Cortex of kidney (tissue), 1 donor: ENCODE measurements at places on chromosomes 2 and 18.

- DNase-seq, result no peak
Observed at GRCh38 chr2:100571668-100572067, 8.9 kb downstream of the PDCL3 start.

- DNase-seq, result no peak
Observed at GRCh38 chr2:105510761-105511528, 112.1 kb upstream of the FHL2 start.

- DNase-seq, result no peak
Observed at GRCh38 chr18:39918847-39919246, 2036.2 kb upstream of the PIK3C3 start.

- no peak for DNase-seq
Observed at GRCh38 chr2:225083276-225083675, 41.0 kb upstream of the DOCK10 start.

GRCh38 chr2:68330691-68331090, 10.9 kb upstream of the CNRIP1 start:
- DNase-seq, result no peak

DNA sequence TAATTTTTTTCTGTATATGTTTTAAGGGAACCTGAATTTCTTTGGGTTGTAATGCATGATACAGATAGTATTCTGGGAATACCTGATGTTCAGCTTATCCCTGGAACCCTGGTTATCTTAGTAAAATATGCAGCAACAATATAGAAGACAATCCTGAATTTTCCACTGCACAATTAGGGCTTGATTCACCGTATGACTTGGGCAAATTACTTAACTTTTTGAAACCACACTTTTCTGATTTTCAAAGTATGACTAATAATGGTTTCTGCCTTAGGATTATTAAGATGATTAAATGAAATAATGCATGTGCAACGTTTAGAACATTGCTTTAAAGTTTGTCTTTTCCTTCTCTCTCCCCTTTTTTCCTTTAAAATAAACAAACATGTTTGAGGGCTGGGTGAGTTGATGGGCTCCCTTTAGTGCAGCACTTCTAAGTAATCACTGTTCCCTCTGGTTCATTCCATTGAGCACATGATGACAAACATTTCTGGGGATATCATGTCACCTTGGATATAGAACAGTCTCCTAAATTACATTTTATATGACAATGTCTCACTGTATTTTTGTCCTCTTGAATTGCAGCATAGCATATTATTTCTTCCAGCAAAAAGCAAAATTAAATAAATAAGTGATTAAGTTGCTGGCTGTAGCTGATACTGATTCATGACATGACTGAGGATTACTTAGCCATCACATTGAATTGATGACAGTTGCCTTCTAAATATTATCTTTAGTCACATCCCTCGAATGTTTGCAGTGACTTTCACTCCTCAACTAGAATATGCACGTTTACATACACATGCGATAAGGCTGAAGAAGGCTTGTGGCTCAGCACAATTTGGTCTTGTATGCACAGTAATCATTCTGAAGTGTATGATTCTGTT, 254.5 kb downstream of the NEDD4L start:
- DNase-seq, result no peak

DNA sequence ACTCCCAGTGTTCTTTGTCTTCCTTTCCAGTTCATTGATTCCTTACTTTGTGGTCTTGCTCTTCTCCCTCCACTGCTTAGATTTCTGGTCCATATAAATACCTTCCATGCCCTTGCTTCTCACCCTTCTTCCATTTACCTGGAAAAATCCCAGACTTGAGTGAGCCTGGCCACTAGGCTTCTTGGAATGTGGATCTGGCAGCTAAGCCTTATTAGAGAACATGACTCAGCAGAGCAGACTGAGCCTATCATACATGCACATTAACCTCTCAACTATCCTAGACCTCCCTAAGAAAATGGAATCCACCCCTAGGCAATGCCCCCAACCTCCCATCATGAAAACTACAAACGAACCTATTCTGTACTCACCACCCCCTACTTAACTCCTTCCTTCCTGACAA, 127.7 kb downstream of the RHBDD1 start:
- DNase-seq, result no peak

DNA sequence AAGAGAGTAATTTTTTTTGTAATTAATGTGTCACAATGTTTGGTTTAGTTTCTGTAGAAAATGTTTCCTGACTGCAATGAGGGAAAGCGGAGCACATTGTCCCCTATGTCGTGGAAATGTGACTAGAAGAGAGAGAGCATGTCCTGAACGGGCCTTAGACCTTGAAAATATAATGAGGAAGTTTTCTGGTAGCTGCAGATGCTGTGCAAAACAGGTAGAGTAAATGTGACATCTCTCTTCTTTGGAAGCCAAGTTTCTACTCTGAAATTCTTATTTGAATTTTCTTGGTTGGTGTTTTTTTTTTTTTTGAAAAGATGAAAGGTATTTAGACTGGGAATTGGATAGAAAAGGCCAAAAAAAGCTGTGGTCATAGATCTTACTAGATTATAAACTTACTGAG, 20.0 kb downstream of the RNF138 start:
- no peak for DNase-seq

DNA sequence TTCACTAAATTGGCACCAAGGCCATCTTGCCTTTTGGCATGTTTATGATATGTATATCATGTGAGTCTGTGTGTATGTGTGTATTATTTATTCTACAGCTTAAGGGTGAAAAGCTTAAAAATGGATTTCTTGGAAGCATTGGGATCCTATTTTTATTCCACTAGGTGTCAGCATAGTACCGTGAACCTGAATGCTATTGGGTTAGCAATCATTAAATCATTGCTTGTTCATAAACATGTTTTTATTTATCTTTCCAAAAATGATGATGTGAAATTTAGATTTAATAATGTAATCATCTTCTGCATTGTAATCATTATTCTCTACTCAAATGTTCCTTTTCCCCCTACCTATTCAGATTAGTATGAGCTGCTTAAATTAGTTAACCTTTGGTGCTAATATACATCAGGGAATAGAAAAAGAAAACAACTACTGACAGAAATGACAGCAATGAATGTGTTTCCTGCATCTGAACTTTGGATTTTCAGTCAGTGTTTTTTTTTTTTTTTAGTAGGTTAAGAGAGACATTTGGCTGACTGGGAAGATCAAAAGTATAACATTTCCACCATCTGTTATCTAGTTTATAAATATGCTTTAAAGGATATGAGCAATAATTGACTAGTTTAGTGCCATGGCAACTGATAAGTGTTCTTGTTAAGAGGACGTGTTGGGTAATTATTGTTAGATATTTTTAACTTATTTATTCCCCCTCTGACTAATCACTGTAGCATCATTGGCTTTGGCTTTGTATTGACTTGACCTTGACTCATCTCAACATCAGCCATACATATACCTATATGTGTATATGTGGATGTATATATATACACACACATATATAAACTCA, 14.1 kb upstream of the ZSWIM2 start:
- DNase-seq, result no peak

DNA sequence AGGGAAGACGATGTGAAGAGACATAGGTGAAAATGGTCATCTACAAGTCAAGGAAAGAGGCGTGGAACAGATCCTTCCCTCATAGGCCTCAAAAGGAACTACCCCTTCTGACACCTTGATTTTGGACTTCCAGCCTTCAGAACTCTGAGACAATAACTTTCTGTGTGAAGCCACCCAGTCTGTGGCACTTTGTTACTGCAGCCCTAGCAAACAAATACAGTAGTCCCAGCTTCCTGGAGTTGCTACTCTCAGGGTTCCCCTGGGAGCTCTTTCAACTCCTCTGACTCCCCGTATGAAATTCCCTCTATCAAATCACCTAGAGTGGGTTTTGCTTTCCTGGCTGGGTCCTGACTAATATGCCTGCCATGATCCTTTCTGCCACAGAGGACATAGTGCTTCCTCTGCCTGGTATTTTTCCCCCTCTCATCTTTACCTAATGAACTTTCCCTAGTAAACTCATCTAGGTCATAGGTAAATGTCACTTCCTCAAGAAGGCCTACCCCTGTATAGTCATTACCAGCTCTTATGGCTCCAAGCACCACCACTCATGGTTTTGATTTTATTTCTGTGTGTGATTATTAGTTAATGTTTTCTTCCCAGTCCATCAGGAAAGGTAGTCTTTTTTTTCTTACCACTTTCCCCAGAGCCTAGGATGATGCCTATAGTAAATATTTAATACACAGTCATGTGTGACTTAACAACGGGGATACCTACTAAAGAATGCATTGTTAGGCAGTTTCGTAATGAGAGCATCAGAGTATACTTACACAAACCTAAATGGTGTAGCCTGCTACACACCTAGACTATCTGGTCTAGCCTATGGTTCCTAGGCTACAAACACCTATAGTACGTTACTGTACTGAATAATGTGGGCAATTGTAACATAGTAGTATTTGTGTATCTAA, 111.5 kb upstream of the LGALSL start:
- DNase-seq, result no peak

- no peak for DNase-seq
Observed at GRCh38 chr2:39127973-39128372, 7.1 kb upstream of the SOS1 start.

- DNase-seq, result no peak
Observed at GRCh38 chr2:34998741-34999140, 1356.8 kb upstream of the CRIM1 start.

- no peak for DNase-seq
Observed at GRCh38 chr2:11852526-11853196, 106.2 kb downstream of the LPIN1 start.

DNA sequence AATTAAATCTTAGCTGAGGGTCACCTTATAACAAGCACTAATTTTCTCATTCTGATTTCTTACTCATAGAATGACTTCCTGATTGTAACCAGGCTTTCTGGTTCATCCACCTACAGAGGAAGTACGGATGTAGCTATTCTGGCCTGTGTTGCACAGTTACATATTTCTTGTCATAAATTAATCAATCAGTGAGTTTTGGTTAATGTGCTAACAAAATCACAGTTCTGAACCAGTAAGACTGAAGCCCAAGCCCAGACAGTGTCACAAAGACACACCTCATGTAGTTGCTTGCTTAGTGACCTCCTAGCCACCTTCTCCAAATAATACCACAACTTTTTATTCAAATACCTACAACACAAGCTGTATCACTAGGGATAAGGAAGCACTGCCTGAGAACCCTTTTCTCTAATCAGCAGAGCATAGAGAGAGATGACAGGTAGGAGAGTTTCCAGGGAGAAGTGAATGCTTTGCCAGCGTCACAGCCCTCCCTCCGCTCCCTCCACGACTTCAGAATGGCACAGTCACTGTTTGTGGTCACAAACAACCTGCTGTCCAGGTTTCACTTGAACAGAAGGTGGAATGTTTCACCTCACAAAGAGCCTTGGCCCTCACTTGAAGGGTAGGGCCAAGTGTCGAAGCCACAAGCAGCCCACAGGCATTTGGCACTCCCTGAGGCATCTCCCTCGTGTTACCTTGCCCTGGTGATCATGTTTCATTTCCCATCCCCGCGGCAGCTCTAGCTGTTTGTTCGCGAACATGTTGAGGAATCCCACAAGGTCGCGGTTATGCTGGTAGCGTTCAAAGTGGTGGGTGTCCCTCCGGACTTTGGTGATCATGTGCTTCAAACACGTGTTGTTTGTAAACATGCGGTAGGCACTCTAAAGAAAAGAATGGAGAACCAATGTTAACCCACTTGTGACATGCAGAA, 120.8 kb upstream of the STK17B start:
- no peak for DNase-seq

DNA sequence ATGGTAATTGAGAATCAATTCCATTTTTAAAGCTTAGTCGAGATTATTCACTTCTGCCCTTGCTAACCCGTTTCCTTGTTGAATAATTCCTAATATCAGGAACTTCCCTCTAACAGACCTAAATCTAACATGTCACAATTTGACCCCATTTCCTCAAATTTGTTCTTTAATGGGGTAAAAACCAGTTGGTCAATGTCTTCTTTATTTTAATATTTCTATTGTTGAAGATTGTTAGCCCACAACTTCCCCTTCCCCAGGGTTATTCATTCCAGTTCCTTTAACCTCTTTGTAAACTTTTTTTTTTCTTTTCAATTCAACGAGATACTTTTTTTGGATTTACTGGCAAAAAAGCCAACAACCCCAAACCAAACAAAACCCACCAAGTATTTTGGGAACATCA, 7.3 kb downstream of the TNFRSF11A start:
- no peak for DNase-seq

GRCh38 chr2:141899740-141900139, 231.1 kb downstream of the LRP1B start:
- no peak for DNase-seq

DNA sequence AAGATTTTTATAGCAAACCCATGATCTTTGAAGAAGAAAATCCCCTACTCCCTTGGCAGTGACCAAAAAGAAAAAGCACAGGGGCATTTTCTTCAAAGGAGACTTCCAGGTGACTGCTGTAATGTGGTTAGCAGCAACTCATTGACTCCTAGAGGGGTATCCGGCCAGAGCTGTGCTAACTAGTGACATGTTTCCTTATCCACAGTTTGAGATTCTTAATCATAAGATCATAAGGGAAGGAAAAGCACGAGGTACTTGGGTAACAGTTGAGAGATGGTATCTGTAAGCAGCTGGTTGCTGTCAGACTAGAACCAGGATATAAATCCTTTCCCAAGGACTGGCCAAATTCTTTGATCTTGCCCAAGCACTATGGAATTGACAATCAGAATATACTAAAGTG, 124.7 kb downstream of the MREG start:
- no peak for DNase-seq

DNA sequence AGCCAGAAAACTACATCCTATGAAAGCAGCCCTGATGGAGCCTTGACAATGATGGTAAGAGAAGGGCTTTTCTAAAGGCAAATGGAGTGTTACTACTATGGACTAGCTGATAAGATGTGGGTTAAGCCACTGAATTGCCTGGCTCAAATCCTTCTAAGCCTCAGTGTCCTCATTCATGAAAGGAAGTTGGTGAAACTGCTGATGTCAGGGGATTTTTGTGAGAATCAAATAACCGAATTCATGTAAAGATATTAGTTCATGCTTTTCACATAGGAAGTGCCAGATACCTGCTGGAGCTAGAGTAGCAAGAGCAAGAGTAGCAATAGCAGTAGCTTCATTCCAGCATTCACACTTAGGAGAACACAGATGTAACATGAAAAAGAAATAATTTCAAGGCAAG, 417.0 kb downstream of the METTL4 start:
- no peak for DNase-seq

DNA sequence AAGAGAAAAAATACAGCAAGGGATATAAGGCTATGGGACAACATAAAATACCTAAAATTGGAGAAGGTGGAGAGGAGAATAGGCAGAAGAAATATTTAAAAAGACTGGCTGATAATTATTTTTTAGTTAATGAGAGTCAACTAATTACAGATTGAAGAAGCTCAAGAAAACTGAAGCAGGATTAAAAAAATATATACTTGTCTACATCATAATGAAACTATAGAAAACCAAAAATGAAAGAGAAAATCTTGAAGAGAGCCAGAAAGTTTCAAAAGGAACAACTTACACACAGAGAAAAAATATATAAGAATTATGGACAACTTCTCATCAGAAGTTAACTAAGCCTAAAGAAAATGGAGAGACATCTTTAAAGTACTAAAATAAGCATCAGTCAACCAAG, 62.9 kb upstream of the APCDD1 start:
- no peak for DNase-seq
